Ureter (tissue), 1 donor: ENCODE measurements at places on chromosomes 1 and 21.

GRCh38 chr1:218273762-218274479 lies 11.2 kb upstream of the RRP15 start:
- no peak for DNase-seq

DNA sequence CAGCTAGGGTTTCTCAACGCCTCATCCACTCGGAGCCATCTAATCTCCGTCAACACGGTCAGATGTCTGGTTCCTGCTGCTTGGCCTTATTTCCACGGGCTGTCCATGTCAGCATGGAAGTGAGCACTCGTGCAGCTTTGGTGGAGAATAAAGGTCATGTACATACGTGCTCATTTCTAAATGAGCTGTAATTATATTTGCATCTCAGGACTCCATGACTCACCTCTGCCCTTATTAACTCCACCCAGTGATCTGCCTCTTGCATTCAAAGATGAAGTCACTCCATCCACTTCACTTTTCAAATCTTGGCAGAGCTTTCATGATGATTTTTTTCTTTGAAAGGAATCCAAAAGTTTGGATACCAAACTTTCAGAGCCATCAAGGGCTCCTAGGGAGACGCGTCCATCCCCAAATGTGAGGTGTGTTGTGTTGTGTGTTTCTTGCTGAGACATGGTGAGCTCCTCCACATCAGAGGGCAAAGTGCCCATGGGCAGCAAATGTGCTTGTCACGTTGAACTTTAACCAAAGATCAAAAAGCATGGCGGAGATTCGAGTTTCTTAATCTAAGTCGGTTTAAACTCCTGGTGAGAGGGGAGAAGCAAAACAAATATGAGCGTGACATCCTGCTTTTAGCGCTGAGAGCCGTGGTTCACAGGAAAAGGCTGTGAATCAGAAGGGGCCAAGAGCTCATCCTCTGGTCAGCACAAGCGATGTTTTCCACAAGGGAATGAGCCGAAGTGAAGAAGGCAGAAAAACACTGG lies 68.6 kb upstream of the ERRFI1 start:
- no peak for DNase-seq

DNA sequence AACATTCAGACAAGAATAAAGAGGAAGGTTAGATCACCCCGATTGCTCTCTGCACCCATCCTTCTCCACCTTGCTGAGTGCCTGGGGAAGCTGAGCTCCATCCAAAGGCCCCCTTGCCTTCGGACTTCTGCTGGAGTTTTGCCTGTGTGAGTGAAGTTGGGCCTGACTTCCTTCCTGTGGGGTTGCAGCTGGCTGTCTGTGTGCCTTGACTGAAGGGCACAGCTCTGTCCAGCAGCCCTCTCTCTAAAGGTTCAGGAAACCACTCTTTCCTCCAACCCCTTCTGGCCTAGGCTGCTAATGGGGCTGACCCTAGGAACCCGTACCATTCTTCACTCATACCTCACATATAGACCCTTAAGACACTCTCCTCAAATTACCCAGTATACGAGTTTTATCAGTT lies 173.4 kb upstream of the HMCN1 start:
- DNase-seq = no peak

DNA sequence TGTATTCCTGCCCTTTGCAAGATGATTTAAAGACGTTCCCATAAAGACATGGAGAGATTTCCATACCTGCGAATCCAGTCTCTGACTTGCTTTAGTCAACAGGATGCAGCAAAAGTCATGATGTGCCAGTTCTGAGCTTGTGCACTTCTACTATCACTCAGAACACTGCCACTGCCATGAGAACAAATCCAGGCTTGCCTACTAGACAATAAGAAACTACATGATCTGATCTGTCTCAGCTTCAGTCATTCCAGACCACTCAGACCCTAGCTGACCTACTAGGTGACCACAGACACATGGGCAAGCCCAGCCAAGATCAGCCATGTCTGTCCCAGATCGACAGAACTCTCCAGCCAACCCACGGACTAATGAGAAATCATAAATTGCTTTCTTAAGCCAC lies 219.2 kb downstream of the RRAGC start:
- no peak for DNase-seq

- DNase-seq = no peak
These were observed 8.9 kb upstream of the ZNF669 start for GRCh38 chr1:247113094-247113497.
